Stimulated activated CD4-positive, alpha-beta T cell treated with anti-CD3 and anti-CD28 coated beads, Interleukin-4, amount 100 ng/mL, for 4 hours (primary cell): ENCODE measurements at places on chromosomes 1 and 21.
A peak's percentile ranks its signal among the peaks of the same experiment; 100 is the strongest.

DNA sequence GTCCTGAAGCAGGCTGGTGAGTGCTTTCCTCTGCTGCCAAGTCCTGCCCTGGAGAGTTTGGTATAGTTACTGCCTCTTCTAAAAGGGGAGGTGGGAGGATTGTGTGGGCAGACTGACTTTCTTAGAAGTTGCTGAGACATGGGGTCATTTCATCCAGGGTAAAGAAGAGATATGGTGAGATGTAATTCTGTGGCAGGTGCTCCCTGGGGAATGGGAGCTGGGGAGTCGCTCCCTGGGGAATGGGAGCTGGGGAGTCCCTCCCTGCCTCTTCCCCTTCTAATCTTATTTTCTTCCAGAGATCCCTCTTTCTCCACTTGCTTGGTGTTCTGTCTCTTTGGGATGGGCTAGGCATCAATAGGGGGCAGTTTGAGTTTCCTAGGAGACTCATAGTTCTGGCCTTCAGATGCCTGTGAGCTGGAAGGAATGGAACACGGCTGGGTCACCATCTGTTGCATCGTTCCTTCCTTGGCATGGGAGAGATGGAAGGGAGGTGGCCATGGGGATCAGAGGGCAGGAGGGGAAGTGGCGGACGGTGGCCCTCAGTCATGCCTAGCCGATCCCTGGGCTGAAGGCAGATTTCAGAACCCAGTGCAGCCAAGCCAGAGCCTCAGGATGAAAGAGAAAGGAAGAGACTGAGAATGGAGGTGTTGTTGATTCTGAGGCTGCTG is 59.0 kb downstream of the NFASC start:
- no peak for DNase-seq

DNA sequence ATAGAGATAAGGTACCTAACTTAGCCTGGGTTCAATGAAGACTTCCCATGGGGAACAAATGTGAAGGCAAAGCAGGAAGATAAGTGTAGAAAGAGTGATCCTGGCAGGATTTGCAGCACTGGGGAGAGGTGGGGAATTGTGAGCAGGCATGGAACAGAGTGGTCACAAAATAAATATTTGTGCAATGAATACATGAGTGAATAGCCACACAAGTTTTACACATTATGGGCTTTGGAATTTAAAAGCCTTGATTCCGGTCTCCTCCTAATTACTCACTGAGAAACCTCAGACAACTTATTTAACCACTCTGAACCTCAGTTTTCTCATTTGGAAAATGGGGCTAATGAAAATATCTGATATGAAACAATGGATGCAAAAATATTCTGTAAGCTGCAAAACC is 148.3 kb downstream of the ELAVL4 start:
- no peak for DNase-seq

DNA sequence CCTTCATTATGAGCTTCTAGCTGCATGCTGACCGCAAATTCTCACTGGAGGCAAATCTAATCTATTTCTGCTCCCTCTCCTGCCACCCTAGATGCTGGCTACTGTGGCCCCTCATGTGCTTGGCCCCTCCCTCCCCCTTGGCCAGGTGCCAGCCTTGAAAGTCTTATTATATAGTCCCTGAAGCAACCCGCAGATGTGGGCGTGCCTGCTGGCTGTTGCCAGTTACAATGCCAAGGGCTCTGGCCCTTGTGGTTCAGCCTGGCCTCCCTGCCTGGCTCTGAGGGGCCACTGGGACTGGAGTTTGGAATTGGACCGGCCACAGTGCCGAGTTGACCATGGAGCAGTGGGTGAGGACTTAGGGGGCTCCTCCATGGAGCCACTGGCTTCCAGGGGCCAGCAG is 78.9 kb upstream of the ACTRT2 start:
- DNase-seq, result no peak

- no peak for DNase-seq
Observed at GRCh38 chr1:8184301-8184700, 133.6 kb upstream of the SLC45A1 start.

DNA sequence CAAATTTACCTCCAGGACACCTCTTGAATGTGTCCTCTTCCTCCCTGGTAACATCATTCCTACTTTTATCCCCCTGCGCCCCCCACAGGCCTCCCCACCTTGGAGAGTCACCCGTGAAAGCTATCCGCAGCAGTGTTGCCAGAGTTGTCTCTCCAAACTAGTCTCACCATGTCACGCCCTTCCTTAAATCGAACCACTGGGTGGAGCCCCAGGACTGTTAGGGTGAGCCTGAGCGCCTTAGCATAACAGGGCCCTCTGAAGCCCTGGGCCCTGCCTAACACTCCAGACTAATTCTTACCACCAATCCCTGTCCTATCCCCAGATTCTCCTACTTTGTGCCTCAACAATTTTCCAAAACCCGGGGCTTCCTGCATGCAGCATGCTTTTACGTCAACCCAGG is 35.0 kb downstream of the HSD3B2 start:
- no peak for DNase-seq

DNA sequence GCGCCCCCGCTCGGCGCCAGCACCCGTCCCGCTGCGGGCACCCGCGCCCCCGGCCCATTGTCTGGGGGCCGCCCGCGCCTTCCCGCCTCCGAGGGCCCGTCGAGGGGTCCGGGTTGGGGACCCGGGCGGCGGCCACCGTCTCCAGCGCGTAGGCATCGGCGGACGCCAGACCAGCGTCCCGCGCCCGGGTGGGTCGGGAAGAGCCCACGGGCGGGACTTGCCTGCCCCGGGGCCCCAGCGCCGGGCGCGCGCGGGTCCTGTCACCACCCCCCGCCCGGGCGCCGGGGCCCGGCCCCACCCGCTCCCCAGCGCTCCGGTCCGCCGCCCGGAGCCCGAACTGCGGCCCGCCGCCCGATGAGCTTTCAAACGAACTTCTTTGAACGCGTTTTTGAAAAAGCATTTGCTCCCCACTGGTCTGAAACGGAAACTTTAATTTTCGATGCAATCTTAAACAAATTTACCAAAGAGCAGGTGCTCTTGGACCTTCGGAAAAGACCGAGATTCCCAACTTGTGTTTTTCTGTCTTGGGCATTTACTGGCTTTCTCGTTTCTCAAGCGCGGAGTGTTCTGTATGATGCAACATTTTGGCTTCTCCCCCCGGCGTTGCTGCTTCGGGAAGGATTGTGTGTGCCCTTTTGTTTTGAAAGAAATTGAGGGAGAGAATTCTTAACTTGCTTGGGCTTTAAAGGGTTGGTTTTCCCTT is 615 bp downstream of the CLIC4 start:
- peak; percentile 16 for DNase-seq

- no peak for DNase-seq
Observed at GRCh38 chr21:41772351-41773080, 5.7 kb upstream of the RIPK4 start.

GRCh38 chr1:114531094-114531493 is 20.1 kb upstream of the TRIM33 start:
- no peak for DNase-seq
